Natural killer cell (primary cell): ENCODE measurements at places on chromosomes 2 and 18. TPM values are rescaled to one million over a fixed set of nuclear protein-coding genes. Genes with fewer than 3 reads are reported as not detected.

GRCh38 chr18:2641638-2642037 is 13.9 kb upstream of the SMCHD1 start:
- H3K27ac ChIP-seq, result peak overlapping the region; percentile 74
- H3K27me3 ChIP-seq, result no peaks in the 10 kb centered on the region
- peaks cover 37% of the 10 kb centered on the region for H3K4me1 ChIP-seq
- H3K4me3 ChIP-seq, result peak overlapping the region; percentile 15
- DNase-seq, result peak; percentile 80

DNA sequence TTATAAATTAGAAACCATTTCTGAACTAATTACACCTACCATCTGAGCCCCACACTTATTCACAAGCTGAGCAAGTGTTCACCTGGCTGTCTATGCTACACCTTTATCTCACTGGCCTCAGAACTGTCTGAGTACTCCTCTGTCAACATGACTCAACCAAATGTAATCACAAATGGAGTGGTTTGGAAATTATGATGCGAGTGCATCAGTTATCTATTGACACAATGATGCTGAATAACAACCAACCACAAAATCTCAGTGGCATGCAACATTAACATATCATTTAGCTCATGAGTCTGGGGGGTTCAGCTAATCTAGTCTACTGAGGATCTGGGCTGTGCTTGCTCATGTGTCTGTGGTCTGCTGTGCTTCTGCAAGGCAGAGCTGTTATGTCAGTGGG is 184.2 kb upstream of the NXPH2 start:
- DNase-seq, result no peak
- no peaks in the 10 kb centered on the region for H3K36me3 ChIP-seq
- H3K4me1 ChIP-seq, result no peaks in the 10 kb centered on the region
- no peaks in the 10 kb centered on the region for H3K27me3 ChIP-seq

DNA sequence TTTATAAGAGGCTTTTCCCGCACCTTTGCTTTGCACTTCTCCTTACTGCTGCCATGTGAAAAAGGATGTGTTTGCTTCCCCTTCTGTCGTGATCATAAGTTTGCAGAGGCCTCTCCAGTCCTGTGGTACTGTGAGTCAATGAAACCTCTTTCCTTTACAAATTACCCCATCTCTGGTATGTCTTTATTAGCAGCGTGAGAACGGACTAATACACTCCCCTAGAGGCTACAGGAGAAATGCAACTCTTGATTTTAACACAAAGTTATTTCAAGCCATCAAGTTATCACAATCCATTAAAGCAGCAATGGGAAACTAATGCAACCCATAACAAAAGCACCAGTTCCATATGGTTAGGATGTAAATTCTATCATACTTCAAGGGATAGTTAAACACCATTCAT is 1378.8 kb upstream of the DDX18 start:
- H3K4me1 ChIP-seq, result no peaks in the 10 kb centered on the region
- DNase-seq, result no peak
- no peak overlapping the region for H3K4me3 ChIP-seq
- H3K27me3 ChIP-seq, result no peaks in the 10 kb centered on the region
- no peak overlapping the region for H3K27ac ChIP-seq

GRCh38 chr2:63851691-63852311 is 10.1 kb downstream of the UGP2 start:
- no peak for DNase-seq
- no peak overlapping the region for H3K27ac ChIP-seq
- H3K4me1 ChIP-seq, result peaks cover 8% of the 10 kb centered on the region

Gene ACTG2
- total RNA-seq, result not detected

Gene RAX
- not detected for total RNA-seq

Gene D2HGDH
- 45.5 TPM for total RNA-seq
